Left ventricle myocardium superior (tissue), 1 donor: ENCODE measurements at places on chromosomes 4 and X. TPM values are rescaled to one million over a fixed set of nuclear protein-coding genes. Genes with fewer than 3 reads are reported as not detected.
A peak's percentile ranks its signal among the peaks of the same experiment; 100 is the strongest.

The TGIF2LX gene
- total RNA-seq = not detected

The ADRA2C gene
- 5.9 TPM for total RNA-seq

DNA sequence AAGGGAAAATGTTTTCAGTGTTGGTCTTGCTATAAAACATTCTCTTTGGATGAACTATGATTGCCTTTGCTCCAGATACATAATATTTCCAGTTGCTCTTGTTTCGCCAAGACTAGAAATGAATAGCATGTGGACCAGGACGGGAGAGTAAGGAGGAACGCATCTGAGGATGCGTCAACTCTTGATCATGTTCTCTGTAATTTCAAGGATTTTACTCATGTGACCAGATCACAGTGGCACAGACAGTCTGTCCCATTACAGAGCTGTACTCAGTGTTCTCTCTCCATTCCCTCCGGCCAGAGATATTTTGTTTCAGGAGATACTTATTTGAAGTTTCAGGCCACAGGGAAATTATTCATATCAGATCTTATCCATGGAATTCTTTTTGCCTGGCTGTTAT, 266.6 kb downstream of the MID1IP1 start:
- no peak for DNase-seq

DNA sequence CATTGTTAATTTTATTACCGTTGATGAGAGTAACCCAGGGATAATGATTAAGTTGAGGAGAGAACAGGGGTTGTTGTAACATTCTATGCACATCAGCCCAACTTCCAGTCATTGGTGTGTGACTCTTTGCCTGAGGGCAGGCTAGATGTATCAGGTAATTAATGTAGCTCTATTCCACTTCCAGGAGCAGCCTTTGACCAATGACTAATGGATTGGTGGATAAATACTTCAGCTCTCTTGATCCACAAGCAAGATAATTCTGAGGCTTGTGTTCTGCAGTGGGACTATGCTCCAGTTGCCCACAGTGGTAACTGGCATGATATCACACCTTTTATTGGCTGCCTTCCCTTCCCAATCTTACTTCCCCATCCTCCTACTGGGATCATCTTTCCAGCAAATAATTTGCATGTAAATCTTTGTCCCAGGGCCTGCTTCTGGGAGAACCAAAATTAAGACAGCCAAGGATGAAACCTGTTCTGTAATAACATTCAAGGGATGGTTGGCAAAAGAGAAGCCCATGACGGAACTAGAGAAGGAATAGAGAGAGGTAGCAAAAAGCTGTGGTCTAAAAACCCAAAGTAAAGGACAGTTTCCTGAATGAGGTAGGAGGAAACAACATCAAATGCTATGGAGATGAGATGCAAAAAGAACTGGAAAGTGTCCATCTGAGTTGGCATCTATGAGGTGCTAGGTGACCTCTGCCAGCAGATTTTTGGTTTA, 241.4 kb upstream of the RPS6KA3 start:
- DNase-seq = no peak

GRCh38 chr4:168831585-168831918, 178.5 kb downstream of the CBR4 start:
- no peak for DNase-seq

The RENBP gene
- total RNA-seq = 8.9 TPM

- peak; percentile 85 for DNase-seq
Observed at GRCh38 chrX:40176351-40177116, 78.8 kb upstream of the BCOR start.

- no peak for DNase-seq
Observed at GRCh38 chr4:108972613-108973283, 209.9 kb upstream of the ETNPPL start.

DNA sequence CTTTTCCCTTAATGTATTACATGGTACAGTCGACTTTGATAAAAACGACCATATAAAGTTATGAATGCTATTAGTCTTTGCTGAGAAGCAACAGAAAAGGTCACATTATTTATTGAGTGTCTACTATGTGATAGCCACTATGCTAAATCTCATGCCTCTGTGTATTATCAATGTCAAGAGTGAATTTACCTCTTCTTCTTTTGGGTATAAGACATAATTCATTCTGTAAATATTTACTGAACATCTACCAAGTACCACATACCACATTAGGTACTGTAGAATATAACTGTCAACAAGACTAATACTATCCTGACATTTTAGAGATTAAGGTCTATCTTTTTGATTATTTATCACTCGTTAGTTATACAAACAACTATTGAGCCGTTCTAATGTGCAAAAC, 268.7 kb upstream of the FTHL17 start:
- no peak for DNase-seq

DNA sequence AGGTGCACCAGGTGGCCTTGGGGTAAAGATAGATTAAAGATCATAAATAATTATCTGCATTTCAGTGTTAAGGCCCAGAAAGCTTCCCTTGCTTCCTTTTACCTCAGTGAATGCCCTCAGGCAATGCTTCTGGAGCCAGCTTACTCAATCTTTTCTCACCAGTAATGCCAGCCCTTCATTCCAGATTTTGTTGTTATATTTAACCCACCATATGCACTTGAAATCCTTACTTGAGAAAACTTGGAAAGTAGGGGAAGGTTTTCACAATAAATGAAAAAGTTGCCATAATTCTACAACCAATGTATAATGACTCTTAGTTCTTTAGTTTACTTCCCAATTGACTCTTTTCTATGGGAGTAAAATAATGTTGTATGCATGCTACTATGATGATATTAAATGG, 17.1 kb upstream of the PBDC1 start:
- DNase-seq = no peak

GRCh38 chr4:138445098-138445497, 202.9 kb upstream of the SLC7A11 start:
- DNase-seq = no peak

DNA sequence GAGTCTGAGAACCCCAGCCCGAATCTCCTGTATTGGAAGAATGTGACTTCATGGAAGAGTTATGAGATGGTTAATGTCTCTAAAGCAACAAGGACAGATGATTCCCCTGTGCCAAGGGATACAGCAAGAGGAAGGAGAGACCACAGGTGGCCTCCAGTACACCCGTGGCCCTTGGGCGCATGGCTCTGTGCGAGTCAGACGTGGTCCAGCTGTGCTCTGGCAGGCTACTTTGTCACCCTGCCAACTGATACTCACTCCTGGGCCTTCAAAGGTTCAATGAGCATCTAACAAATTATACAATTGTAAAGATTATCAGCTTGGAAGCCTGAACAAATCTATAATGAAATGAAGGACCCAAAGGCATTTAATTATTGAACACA, 71.7 kb downstream of the NYX start:
- DNase-seq = no peak

GRCh38 chr4:142443469-142443868, 402.6 kb downstream of the INPP4B start:
- no peak for DNase-seq

- DNase-seq = no peak
Observed at GRCh38 chrX:7614616-7615015, 228.4 kb upstream of the VCX start.

DNA sequence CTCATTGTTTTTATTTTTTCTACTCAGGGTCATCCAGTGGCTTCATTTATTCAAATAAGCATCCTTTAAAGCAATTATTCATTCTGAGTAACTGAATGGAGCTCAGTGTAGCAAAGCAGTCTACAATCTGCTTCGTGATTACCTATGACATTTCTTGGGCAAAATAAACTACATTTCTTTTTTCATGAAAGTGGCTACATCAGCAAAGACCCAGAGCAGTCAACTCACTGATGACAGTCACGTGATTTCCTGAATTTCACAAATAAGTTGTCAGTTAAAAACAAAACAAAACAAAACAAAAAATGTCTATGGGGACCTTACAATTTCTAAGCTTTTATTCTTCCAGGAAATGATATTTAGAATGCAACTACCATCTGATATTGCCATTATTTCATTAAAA, 182.1 kb downstream of the VEGFC start:
- no peak for DNase-seq

The NSG1 gene
- total RNA-seq = 12.2 TPM

GRCh38 chr4:211033-211511, 86.8 kb downstream of the ZNF718 start:
- DNase-seq = no peak

- DNase-seq = no peak
Observed at GRCh38 chr4:97868097-97868496, 275.2 kb downstream of the STPG2 start.

GRCh38 chrX:153598541-153599191, at the start of gene CCNQ:
Gene CCNQ (minus strand): TSS chrX:153599139. CDS start chrX:153599073, 66 bp downstream.
- peak; percentile 44 for DNase-seq

- DNase-seq = peak; percentile 93
Observed at GRCh38 chr4:2800691-2801596, 8.1 kb downstream of the SH3BP2 start.

The IL13RA1 gene
- total RNA-seq = 17.2 TPM

- DNase-seq = no peak
Observed at GRCh38 chr4:113317523-113317922, 268.1 kb downstream of the ANK2 start.

DNA sequence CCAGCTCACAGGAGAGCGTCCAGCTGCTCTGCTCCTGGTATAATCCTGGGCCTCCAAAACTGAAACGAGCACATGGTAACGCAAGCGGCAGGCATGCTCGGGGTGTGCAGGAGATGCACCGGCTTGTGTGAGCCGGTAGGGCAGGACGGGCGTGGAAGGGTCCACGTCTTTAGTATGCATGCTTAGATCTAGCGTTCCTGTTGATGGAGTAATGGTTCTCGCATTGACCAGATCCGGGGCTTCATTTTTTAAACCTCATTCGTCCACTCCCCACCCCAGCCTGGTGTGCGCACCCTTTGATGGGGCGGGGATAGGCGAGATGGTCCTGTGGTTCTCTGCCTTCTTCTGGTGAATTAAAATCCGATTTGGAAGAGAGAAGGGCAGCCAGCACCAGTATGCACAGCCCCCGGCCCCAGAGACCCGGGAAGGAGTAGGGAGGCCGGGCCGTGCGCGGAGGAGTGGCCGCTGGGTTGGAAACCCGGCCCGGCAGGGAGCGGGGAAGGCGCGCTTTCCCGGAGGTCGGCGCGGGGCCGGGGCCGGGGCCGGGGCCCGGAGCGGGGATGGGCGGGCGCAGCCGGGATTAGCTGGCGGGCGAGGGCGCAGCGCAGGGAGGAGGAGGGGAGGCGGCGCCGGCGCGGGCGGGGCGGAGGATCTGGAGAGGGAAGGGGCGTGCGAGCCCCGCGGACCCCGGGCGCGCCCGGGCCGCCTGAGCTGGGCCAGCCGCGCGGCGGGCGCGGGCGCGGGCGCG, 39.9 kb downstream of the FAM149A start:
- peak; percentile 77 for DNase-seq

GRCh38 chrX:1807301-1807731, 192.5 kb downstream of the ASMT start:
- no peak for DNase-seq

The TMEM271 gene
- not detected for total RNA-seq
